ENCODE measurements at places on chromosomes 13 and 19.

- DNase-seq, result no peak
Measured at GRCh38 chr13:50678464-50679162, 164.9 kb downstream of the DLEU7 start.

DNA sequence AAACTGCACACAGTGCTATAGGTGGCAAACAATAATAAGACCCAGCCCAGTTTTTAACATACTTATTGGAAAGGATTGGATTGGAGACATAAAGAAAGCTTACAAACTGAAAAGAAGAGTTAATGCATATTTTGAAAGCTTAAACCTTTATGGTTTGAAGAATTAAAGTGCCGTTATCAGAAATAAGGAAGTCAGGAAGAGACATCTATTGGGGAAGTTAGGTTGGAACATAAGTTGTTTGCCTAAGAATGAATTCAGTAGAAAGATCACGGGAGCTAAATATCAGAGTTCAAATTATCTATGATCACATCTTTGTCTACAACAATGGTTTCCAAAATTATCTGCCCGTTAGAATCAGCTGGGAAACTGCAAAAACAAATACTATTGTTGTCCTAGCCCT lies 767.9 kb downstream of the PCDH9 start:
- DNase-seq, result no peak

- no peak for DNase-seq
Measured at GRCh38 chr19:29550896-29551295, 25.1 kb downstream of the VSTM2B start.

DNA sequence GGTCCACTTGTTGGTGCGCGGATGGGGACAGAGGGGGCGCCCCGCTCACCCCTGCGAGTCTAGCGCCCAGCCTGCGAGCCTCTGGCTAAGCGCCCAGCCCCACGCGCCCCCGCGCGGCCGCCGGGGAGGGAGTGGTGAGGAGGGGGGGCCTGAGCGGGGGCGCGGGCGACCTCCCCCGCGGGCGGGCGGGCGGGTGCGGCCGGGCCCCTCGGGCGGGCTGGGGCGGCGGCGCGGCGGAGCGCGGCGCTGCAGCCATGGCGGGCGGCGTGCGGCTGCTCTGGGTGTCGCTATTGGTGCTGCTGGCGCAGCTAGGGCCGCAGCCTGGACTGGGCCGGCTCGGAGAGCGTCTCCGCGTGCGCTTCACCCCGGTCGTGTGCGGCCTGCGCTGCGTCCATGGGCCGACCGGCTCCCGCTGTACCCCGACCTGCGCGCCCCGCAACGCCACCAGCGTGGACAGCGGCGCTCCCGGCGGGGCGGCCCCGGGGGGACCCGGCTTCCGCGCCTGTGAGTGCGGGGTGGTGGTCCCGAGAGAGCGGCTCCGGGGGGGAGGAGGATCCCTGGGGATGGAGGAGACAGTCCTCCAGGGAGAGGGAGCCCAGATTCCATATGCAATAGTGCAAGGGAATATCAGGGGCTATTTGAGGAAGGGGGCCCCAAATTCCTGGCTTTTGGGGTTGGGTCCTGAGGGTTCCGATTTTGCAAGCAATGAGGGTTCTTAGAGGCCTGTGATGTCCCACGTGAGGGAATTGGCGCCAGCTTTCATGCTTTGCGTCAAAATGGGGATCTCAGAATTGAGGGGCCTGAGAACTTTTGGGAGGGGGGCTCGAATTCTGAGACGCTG lies at the start of gene LTBP4:
LTBP4 (plus strand) TSS at position 236 of the 841 bp plus-strand sequence; CDS start at position 255, 19 bp downstream.
- no peak for DNase-seq

- DNase-seq, result no peak
Measured at GRCh38 chr19:31326329-31327028, 22.8 kb downstream of the TSHZ3 start.

- DNase-seq, result no peak
Measured at GRCh38 chr19:17673937-17674799, 14.0 kb downstream of the UNC13A start.

DNA sequence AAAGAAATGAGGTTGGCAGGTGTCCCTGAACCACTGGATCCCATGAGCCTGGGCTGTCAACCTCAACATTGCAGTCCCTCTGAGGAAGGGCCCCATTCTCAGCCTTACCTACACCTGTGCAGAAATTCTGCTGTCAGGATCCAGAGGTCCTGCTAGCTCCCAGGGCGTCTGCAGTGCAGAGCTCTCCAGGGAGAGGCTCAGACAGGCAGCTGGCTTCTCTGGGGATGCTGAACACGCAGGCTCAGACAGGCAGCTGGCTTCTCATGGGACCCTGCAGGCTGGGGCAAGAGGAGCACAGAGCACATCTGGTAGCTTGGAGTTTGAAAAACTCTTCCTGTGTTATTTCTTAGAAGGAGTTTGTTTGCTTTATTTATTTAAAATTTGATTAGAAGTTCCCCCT lies 50.9 kb downstream of the TMEM255B start:
- no peak for DNase-seq

GRCh38 chr19:49676136-49676783 lies 811 bp upstream of the PRMT1 start:
- peak; percentile 86 for DNase-seq

DNA sequence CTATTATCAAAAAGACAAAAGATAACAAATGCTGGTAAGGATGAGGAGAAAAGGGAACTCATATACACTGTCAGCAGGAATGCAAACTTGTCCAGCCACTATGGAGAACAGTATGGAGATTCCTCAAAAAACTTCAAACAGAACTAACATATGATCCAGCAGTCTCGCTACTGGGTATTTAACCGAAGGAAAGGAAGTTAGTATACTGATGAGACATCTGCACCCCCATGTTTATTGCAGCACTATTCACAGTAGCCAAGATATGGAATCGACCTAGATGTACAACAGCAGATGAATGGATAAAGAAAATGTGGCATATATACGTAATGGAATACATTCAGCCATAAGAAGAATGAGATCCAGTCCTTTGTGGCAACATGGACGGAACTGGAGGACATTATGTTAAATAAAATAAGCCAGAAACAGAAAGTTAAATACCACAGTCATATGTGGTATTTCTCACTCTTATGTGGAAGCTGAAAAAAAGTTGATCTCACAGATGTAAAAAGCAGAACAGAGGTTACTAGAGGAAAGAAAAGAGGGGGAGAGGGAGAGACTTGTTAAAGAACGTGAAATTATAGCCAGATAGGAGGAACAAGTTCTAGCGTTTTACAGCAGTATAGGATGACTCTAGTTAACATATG lies 83.2 kb downstream of the RUBCNL start:
- DNase-seq, result no peak

DNA sequence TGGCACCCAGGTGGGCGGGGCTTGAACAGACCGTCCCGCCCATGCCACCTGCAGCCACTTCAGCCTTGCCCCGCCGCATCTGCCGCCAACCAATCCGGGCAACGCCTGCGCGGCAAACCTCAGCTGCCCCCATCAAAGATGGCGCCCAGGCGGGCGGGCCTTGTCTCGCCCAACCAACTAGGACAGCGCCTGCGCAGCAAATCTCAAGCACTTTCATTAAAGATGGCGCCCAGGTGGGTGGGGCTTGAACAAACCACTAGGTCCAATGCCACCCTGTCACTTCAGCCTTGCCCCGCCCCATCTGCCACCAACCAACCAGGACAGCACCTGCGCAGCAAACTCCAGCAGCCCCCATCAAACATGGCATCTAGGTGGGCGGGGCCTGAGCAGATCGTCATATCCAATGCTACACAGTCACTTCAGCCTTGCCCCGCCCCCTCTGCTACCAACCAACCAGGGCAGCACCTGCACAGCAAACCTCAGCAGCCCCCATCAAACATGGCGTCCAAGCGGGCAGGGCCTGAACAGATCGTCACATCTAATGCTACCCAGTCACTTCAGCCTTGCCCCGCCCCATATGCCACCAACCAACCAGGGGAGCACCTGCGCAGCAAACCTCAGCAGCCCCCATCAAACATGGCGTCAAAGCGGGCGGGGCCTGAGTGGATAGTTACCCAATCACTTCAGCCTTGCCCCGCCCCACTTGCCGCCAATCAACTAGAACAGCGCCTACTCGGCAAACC lies 1.4 kb downstream of the PEG3 start:
- DNase-seq, result no peak

DNA sequence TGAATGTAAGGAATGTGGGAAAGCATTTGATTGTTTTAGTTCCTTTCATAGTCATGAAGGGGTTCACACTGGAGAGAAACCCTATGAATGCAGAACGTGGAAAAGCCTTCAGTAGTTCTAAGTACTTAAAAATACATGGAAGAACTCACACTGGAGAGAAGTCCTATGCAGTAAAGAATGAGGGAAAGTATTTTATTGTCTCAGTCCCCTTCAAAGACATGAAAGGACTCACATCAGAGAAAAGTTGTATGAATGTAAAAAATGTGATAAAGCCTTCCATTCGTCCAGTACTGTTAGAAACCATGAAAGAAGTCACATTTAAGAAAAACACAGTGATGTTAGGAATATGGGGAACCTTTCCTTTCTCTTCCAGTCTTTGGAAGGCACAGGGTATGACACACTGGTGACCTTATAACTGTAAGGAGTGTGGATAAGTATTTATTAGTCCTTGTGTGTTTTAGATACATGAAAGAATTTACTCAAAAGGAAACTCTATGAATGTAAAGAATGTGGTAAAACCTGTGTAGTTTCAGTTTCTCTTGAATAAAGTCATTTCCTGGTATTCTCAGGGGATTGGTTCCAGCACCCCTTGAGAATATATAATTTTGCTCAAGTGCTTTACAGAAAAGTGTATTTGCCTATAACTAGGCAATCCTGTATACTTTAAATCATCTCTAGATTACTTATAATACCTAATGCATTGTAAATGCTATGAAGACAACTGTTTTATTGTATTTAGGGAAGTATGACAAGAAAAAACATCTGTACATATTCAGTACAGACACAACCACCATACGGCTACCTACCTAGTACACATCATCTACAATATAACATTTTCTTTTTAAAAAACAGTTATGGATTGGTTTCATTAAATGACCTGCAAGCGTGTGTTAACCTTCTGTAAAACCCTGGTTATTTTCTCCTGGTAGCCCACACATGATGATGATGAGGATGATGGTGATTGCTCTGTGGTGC lies 52.8 kb downstream of the ZNF823 start:
- DNase-seq, result no peak

- no peak for DNase-seq
Measured at GRCh38 chr13:37349916-37350315, 244.5 kb upstream of the CSNK1A1L start.

GRCh38 chr13:102721800-102722231 lies 27.0 kb upstream of the METTL21C start:
- no peak for DNase-seq

Measured in AG04450 (cell line).